ENCODE measurements at places on chromosomes 4 and X. TPM values are rescaled to one million over a fixed set of nuclear protein-coding genes. Genes with fewer than 3 reads are reported as not detected.

Gene GPC4
- 3.7 TPM for total RNA-seq

Gene IL1RAPL1
- 1.2 TPM for total RNA-seq

Gene CA5B
- 1.4 TPM for total RNA-seq

- DNase-seq: no peak
These were observed 16.2 kb upstream of the RAP2C start for GRCh38 chrX:132235488-132235887.

DNA sequence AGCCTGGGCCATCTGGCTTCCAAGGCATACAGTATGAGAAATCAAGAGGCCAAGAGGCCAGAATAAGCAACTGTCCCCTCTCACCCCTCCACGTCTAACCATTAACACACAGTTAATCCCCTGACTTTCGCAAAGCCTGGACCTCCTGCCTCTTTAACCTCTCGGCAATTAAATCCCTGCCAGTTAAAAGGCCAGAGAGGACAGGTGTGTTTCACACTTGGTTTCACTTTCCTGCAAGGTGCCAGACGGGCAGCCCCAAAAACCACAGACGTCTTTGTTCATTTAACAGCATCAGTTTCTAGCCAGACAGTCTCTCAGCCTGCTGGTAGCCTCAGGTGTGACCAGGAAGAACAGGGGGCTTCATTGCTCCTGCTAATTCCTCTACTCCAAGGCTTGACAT is 91.1 kb upstream of the KIT start:
- DNase-seq: no peak

DNA sequence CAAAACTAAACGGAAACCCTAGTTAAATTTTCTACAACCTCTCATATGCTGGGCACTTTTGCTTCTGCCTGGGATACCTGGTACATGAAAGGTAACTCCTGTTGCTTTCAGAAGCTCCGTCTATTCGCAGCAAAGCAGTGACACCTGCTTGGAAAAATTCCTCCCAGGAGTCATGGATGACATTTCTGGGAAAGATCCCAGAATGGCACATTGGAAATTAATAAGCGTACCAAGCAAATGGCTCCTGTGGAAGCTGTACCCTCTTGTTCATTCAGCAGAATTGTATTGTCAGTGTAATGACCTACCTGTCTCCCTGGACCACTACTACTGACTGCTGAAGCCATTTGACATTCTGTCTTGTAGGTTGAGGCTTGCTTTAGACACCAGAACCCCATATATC is 349.7 kb upstream of the NOCT start:
- DNase-seq: no peak

- no peak for DNase-seq
These were observed 18.7 kb downstream of the CHM start for GRCh38 chrX:86028681-86029080.
